ENCODE measurements at places on chromosomes 13 and 19.
A peak's percentile ranks its signal among the peaks of the same experiment; 100 is the strongest.

DNA sequence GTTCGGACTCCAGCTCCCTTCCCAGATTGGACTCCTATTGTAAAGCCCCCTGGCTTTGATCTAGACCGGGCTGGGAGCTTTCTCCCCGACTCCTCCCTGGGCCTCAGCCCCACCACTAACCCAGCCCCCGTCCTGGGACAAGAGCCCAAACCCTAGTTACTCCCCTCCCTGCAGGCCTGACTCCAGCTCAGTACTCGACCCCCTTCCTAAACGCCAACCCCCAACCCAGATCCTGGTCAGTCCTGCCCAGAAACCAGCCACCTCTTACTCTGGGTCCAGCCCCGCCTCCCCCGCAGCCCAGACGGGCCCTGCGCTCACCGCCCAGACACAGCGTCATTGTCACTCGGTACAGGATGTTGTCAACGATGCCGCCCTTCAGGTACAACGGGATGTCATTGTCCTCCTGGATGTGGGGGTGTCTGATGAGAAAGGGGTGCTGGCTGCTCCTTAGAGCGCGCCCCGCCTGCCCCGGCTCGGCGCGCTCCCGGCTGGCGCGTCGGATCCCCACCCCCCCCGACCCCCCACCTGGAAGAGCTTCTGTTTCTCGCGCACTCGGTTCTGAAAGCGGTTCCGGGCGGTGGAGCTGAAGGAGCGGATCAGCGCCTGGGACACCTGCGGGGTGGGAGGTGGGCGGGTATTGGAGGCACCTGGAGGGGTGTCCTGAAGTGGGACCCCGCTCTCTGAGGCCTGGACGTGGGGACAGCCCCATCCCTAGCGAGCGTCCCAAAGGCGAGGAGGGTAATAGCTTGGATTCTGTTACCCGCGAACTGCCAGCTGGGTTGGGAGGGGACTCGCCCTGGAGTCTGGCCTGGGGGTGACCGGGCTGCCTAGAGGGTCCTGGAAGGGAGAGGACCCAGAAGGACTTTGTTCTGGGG, 866 bp downstream of the COX7A1 start:
- no peak for DNase-seq

GRCh38 chr13:45615501-45616101, at the start of gene ERICH6B:
Gene ERICH6B (minus strand): TSS chr13:45615739. CDS start chr13:45597005, 18,734 bp downstream.
- peak; percentile 1 for DNase-seq

DNA sequence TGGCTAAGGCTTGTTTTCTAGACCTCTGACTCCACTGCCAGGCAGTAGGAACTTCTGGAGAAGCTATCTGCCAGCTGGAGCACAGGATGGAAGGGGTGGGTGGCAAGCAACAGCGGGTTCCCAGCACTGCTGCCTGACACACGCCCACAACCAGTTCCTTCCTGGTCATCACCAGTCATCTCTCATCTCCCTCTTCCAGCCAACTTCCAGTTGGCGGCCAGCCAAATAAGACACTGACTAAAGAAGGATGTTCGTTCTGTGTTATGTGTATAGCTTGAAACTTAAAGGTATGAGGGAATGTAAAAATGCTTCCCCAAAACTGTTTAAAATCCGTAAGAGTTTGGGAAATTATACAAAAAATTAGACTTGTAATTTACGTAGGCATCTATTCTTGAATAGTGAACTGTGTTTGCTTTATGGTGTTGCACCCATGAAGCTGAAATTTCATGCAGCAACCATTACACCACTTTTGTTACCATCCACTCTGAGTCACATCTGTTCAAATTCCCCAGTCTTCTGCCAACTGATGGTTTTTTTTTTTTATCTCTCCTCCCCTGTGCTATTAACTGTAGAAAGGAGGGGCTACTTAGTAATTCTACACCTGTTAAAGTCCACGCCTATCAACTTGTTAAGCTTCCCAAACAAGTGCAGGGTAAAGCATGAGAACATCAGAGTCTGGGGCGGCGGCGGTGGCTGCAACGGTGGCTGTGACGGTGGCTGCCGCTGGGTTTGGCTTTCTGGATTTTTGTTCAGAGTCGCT, 86.2 kb upstream of the FRY start:
- DNase-seq: peak; percentile 5

DNA sequence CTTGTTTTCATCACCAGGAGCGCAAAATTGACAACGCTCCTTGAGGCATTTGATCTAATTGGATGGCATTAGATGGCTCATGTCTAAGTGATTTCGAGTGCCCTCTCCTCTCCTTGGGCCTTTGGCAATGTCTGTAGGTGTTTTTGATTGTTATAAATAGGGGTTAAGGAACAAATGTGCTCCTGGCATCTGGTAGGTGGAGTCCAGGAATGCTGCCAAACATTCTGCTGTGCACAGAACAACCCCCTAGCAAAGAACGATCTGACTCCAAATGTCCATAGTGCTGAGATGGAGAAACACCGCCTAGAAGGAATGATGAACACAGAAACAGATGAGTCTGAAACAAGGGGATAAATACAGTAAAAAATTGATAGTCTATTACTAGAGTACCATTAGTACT, 68.0 kb upstream of the C1QTNF9B start:
- DNase-seq: no peak

DNA sequence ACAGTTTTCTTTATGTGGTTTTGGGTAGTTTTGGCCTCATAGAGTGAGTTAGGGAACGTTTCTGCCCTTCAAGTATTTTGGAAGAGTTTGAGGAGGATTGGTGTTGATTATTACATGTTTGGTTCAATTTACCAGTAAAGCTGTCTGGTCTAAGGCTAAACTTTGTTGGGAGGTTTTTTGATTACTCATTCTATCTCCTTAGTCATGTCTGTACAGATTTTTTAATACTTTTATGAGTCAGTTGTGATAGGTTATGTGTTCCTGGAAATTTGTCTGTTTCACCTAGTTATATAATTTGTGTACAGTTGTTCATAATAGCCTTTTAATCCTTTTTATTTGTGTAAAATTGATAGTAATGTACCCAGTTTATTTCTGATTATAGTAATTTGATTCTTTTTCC, 20.4 kb downstream of the RNF17 start:
- DNase-seq: no peak

DNA sequence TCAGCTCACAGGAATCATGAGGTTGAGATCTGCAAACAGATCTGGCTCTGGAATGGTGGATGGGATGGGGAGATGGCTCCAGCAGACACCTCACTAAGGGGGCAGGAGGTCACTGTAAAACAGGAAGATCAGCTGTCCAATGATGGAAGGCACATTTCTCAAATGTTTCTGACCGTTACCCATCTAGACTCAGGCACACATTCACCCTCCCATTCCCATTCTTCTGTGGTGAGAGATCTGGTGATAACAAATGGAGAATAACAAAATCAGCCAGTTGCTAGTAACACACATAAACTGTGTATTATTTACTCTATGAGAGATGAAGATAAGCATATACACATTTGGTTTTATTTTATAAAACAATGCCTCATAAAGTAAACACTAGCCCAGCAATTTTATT, 235.9 kb downstream of the TSHZ3 start:
- DNase-seq: no peak

GRCh38 chr19:17469481-17470067, 750 bp upstream of the SLC27A1 start:
- DNase-seq: peak; percentile 95

DNA sequence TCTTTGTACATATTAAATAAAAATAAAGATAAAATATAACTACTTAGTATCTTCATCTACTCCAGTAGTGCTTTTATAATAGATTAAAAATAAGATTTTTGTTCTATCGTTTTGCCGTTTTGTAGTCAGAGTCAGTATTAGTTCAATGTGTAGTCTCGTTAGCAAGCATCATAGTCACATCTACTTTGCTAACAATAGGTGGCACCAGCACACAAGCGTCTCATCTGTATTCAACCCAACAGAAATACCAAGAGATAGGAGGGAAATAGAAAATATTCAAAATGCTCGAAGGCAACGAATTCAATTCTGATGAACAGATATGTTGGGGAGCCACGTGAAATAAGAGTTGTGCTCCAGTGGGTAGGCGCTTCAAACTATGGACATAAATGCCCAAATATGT, 21.4 kb upstream of the MICU2 start:
- peak; percentile 20 for DNase-seq

- DNase-seq: no peak
These were observed 15.0 kb upstream of the CLN5 start for GRCh38 chr13:76976929-76977328.

GRCh38 chr13:47846886-47847285, 154.2 kb downstream of the SUCLA2 start:
- no peak for DNase-seq

DNA sequence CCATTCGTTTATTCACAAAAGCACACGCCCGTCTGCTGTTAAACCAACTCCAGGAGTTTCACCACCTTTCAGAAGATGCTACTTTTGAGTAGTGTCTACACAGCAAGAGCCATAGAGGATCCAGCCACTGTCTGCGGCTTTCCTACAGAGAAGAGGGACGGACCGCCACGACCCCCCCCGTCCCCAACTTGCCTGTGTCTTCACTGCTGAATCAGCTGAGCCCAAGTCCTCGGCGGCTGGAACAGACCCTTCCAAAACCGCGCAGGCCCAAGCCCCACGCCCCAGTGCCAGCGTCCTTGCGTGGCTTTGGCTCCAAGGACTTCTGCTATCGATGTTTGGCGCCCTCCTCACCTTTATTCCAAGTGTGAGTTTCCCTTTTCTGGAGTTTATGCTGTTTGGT, 65.1 kb downstream of the SPACA7 start:
- no peak for DNase-seq

DNA sequence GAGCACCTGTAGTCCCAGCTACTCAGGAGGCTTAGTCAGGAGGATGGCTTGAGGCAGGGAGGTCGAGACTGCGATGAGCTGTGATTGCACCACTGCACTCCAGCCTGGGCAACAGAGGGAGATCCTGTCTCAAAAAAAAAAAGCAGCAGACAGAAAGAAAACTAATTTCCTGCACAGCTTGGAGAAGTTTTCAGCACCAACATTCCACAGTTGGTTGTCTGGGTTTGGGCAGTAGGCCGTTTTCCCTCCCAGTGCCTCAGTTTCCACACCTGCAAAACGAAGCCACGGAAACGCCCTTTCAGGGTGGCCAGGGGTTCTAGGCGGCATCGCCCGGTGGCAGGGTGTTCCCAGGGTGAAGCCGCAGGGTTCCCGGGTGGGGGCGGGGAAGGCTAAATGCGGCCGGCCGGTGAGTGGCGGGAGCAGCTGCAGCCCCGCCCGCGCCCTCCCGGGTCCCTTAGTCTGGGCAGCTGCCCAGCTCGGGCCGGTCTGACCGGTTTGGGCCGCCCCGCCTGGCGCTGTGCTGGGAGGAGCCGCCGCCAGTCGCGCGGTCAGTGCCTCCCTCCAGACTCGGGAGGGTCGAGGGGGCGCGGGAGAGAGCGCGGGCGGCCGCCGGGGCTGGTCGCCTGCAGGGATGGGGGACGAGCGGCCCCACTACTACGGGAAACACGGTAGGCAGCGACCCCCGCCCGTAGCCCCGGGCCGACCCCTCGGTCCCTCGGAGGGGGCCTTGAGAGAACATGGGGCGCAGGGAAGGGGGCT, at the start of gene SLC44A2:
Gene SLC44A2 (plus strand): TSS at position 551 of the 759 bp plus-strand sequence. CDS start 81 bp downstream, at position 632.
- DNase-seq: no peak

GRCh38 chr19:13868663-13869062, 8.3 kb upstream of the NANOS3 start:
- no peak for DNase-seq

GRCh38 chr19:50392759-50393158, 8.6 kb downstream of the POLD1 start:
- no peak for DNase-seq

- no peak for DNase-seq
These were observed 458 bp upstream of the ATP8A2 start for GRCh38 chr13:25371158-25371874.

DNA sequence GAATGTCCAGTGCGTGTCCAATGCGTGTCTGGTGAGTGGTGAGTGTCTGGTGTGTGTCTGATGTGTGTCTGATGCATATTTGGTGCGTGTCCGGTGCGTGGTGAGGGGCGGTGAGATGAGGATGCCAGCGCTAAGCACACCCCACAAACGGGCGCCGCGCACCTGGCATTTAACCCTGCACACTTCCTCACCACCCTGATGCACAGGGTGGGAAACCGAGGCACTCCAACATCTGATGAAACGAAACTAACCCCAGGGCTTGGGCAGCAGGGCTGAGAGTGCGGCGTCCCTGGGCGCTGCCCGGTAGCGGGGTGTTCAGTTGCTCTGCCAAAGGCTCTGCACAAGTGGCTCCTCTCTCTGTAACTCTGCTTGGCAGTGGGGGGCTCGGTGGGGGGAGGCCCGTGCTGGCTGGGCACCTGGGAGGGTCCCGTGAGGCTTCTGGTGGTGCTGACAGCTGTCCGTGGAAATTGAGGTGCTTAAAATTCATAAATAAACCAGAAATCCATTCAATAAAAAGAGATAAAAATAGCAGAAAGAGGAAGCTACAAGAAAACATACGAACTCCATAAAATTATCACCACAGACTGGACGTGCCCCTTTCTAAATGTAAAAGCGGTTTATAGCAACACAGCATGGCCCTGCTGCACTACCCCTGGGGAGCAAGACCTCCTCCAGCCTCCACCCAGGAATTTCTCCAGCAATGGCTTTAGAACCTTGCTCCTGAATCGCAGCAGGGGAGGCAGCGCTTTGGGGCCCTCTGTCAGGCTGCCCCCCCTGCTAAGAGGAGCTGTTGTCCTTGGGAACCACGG, 76.0 kb downstream of the RASA3 start:
- no peak for DNase-seq

- no peak for DNase-seq
These were observed 2.7 kb downstream of the HAMP start for GRCh38 chr19:35285095-35285449.

DNA sequence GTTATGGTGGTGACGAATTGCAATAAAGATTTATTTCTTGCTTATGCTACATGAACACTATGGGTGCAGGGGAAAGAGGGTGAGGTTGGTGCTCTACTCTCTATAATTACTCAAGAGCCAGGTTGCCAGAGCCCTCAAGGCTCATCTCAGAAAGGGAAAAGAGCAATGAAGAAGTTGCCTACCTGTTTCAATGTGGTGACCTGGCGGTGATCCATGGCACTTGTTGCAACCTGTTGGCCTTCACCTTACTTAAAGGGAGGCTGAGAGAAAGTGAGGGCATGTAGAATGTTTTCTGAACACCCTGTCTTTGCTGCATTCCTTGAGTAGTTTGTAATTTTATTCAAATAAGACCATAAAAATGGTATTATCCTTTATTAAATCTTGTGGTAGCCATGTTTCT, 394.4 kb downstream of the GPC6 start:
- no peak for DNase-seq

Data from K562 (cell line).